ENCODE measurements at places on chromosomes 2 and 18.

DNA sequence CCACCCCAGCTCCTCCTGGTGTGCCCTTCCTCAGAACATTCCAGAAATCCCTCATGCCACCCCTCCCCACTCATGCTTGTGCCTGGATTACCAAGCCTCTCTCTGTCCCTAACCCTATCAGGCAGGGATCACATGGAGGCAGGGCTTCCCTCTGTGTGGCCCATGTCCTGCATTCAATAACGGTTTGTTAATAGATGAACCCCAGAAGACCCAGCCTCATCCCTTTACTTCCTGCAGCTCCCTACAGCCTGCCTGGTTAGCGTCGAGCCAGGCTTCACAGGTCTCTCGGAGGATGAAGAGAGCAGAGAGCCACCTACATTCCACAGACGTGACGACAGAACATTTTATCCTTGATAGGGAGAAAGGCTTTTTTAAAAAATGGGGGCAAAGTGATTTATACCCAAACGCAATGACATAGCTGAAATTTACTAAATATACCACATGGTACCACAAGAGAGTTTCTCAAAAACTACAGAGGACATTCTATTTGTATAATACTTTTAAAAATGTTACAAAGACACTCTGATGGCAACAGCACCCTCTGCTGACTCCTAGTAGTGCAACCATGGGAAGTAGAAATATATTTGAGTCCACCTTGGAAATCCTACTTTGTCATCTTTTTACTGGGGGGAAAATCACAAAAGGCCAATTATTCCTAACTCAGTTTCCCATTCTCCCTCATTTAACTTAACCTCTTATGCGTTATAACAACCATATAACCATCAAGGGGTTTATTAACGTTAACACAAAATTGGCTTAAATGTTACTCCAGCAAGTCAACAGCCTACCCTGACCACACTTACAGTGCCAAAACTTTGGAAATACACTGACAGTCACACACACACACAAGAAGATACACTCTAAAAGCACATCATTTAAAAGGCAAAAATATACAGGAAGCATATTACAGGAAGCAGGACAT, 30.7 kb downstream of the FBXO15 start:
- no peak for DNase-seq

DNA sequence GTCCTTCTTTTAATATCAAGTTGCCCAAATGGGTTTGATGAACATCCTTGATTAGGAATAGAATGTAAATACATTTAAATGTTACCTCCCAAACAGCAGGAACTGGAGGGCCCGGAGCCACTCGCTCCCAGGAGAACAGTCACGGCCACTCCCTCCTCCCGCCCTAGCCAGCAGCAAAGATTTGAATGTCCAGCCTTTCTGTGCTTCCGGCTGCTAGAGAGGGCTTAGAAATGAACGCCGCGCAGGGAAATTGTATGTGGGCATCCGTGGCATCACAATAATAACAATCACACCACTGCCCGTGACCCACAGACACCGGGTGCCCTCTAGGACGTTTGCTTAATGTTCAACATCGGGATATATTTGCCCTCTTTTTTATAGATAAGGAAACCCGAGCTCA, 164.9 kb upstream of the SALL3 start:
- DNase-seq: no peak

DNA sequence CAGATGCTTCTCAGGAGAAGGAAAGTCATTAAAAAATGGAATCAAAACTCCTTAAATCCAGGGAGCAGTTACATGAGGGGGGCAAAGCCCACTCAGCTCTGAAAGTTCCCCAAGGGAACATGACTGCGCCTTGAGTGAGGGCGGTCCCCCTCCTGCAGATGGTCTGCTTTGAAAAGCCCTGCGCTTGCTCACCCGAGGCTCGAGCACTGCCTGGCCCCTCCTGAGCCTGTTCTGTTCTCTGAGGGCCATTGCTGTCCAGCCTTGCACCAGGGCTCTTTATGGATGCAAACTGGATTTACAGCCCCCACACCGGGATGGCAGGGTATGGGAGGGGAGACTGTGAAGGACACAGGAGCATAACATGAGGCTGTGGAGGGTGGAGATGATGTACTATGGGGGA, 37.8 kb upstream of the DNMT3A start:
- no peak for DNase-seq

GRCh38 chr2:107932979-107933378, 53.3 kb upstream of the SLC5A7 start:
- DNase-seq: no peak

- DNase-seq: no peak
Observed at GRCh38 chr2:220575963-220576362, 948.5 kb downstream of the SLC4A3 start.

DNA sequence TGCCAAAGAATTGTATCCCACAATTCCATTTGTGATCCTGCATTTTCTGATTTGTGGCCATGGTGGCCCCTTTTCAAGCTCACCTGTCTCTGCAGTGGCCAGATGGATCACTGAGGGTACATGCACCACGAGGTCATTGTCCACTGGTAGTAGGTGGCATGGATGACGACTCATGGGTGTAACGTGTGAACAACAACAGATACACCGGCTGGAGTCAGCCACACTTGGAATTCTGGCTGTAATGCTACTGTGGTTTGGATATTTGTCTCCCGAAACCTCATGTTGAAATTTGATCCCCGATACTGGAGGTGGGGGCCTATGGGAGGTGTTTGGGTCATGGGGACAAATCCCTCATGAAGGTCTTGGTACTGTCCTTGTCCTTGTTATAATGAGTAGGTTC, 102.2 kb upstream of the TAF1B start:
- DNase-seq: no peak

GRCh38 chr2:230578106-230578505, 134.5 kb upstream of the CAB39 start:
- no peak for DNase-seq

- DNase-seq: peak; percentile 22
Observed at GRCh38 chr2:119387381-119388129, 20.8 kb downstream of the DBI start.

- DNase-seq: no peak
Observed at GRCh38 chr2:38370664-38371063, 6.4 kb downstream of the ATL2 start.

GRCh38 chr2:177239932-177240630, 24.4 kb downstream of the NFE2L2 start:
- DNase-seq: peak; percentile 31

DNA sequence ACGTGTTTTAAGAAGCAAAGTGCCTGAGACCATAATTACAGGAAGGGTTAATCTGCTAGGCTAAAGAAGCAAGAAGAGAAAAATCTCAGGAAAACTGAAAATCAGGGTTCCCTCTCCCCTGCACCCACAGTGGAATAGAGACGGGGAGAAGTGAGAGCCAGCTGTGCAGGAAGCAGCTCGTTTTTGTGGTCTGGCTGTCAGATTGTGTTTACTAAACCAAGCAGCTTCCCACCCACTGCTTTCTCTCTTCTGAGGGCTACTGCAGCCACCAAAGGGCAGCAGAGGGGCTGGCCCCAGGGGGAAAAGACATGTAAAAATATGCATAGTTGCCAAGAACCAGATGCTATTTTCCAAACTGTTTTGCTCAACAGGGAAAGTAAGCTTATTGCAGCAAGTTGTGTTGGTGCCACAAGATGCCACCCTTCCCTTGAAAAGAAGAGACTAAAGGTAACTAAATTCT, 72.6 kb upstream of the THUMPD2 start:
- DNase-seq: no peak

GRCh38 chr2:26305540-26305939, 40.4 kb upstream of the SELENOI start:
- no peak for DNase-seq

- DNase-seq: no peak
Observed at GRCh38 chr2:223071139-223071538, 19.1 kb downstream of the KCNE4 start.

GRCh38 chr2:144078106-144078505, 441.8 kb downstream of the ZEB2 start:
- no peak for DNase-seq

DNA sequence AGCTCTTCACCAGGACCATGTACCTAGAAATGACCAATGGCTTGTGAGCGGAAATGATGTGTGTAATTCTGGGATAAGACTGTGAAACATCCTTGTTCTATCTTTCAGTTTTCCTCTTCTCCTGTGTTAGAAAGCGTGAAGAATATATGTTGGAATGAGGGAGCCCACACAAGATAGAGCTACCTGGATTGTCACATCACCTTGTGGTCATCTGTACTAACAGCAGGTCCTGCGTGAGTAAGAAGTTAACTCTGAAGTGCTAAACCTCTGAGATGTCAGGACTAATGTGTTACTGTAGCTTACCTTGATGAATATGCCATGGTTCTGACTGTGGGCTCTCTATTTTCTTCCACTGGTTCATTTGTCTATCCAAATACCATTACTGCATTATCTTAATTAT, 75.6 kb downstream of the FASTKD2 start:
- DNase-seq: no peak

GRCh38 chr2:59654710-59655109, 898.7 kb downstream of the BCL11A start:
- no peak for DNase-seq

DNA sequence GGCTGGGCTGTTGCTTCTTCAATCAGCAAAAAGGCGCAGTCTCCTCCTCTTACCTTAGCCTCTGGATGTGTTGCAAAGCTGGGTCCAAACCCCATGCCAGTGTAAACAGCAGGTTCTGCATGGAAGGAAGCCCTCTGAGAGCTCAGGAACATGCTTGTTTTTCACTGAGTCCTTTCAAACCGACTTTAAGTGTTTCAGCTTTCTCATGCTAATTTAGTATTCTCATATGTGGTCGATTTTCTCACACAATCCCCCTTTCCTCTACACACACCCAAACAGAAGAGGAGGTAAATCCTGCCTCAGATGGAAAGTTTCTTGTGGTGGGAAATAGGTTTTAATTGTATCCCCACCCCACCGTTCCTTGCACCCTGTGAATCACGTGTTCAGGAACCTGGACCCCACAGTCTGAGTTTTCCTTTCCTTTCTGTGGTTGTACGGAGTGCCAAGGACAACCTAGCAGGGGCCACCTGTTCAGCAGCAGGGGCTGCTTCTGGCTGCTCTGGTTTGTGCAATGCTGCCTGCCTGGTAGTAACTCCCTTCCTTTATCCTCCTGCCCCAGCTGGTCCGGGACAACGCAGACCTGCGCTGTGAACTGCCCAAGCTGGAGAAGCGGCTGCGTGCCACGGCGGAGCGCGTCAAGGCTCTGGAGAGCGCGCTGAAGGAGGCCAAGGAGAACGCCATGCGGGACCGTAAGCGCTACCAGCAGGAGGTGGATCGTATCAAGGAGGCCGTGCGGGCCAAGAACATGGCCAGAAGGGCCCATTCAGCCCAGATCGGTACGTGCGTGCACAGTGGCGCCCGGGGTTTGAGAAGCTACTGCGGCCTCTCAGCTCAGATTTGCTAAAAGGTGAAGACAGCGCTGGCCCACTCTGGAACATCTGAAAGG, 28.7 kb upstream of the LYPD6B start:
- no peak for DNase-seq

- no peak for DNase-seq
Observed at GRCh38 chr2:120174963-120175581, 48.1 kb downstream of the TMEM185B start.

DNA sequence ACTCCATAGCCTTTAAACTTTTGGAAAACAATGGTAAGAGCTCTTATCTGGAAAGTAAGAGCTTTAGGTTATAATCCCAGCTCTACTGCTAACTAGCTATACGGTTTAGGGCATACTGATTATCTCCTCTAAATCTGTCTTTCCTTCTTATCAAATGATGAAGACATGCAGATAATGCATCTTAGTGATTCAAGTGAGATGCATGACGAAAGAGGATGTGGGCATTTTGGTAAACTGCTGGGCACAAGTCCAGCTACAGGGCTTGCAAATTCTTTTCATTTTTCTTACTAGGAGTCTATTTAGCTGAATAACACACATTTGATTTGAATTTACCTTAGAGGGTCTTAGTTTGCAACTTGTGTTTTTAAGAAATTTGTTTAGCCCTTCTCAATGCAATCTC, 1604.8 kb upstream of the ZEB2 start:
- DNase-seq: no peak

DNA sequence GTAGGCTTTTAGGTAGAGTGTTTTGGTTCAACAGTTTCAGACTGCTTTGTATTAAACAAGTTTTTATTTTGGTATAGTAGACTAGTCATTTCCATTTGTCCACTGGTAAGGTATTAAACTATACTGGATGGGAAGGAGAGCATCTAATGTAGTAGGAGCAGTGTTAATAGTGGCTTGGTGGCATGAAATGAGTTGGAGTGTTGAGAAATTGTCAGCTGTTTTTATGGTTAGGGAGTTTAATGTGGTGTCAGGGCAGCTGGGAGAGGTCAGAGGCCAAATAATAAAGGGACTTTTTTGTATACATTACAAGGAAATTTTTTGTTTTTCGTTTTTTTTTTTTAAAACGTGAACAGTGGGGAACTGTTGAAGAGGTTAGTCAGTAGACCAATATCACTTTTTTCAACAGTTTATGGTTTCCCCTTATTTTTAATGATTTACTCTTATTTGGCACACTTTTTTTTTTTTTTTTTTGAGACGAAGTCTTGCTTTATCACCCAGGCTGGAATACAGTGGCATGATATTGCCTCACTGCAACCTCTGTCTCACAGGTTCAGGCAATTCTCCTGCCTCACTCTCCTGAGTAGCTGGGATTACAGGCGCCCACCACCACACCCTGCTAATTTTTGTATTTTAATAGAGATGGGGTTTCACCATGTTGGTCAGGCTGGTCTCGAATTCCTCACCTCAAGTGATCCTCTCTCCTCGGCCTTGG, 21.2 kb downstream of the ACTR3 start:
- DNase-seq: no peak

GRCh38 chr2:11659115-11659475, 10.9 kb downstream of the NTSR2 start:
- no peak for DNase-seq

GRCh38 chr2:207819021-207819797, 49.5 kb upstream of the FZD5 start:
- DNase-seq: no peak

DNA sequence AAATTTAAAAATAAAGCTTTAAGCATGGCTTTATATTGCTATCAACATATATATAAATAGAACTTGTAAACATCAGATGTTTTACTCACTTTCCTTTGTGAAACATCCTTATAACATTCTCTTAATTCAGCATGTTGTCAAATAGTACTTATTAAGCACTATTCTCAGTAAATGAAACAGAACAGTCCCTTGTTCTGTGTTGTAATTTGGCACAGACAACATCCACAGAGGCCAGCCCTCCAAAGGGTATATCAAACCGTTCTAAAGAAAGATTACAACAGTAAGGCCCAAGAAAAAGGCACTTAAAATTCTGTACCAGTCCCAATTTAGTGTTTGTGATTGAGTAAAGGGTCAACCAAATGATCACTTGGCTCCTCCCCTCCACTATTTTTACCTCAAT, 46.0 kb downstream of the GAREM1 start:
- DNase-seq: no peak

GRCh38 chr2:151878655-151879563, 50.7 kb upstream of the ARL5A start:
- DNase-seq: no peak

- no peak for DNase-seq
Observed at GRCh38 chr2:187009483-187010239, 160.7 kb upstream of the ZSWIM2 start.
